ENCODE measurements at places on chromosomes 1 and 21.

GRCh38 chr1:201267481-201268229 is 15.7 kb upstream of the PKP1 start:
- DNase-seq = no peak

GRCh38 chr1:76260279-76260678 is 185.7 kb downstream of the ST6GALNAC3 start:
- DNase-seq = no peak

GRCh38 chr1:221309723-221310122 is 430.5 kb downstream of the HLX start:
- DNase-seq = no peak

DNA sequence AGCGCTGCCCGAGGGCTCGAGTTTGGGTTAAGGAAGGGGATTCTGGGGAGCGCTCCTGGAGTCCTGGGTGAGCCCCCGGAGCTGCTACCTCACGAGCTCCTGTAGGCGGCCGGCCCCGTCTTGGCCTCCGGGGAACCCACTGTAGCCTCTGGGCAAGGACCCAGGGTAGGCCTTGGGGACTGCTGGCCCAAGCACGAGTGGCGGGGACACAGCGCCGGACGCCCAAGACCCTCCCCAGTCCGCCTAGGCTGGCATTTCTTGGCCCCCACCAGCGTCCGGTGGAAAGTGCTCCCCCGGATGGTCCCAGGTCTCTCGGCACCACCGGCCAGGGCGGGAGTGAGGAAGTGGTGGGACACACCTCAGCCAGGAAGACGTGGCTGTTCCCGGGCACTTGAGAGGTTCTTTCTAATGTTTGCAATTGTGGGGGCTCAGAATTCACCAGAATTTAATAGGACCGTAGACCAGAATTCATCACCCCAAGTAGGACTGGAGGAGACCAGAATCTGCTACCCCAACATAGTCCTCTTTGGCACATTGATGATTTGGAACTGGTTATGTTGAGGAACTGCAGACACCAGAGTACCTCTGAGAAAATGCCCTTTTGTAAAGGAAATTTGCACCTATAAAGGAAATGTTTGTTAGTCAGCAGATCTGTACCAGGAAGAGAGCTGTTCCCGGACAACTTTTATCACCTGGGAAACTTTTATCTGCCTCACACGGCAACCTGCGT is 622 bp upstream of the TMPRSS2 start:
- DNase-seq = no peak

DNA sequence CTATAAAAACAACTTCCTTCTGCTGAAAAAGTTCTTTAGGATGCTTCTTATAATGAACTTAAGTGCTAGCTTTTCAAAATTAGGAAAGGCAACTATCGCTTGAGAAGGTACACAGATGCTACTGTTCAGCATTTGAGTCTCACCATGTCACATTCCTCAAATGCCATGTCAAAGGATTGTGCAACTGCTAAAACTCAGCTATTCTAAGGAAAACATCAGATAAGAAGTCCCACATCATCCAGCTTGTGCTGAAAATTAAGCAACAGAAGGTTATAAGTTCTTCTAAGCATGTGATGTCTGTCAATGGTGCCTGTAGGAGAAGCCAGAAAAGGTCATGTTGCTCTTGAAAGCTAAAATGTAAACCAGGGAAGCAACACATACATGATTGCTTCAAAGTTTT is 36.5 kb downstream of the MCOLN2 start:
- DNase-seq = no peak

- no peak for DNase-seq
These were observed 10.0 kb downstream of the RBM34 start for GRCh38 chr1:235151033-235151432.

- no peak for DNase-seq
These were observed 69.6 kb downstream of the SDCCAG8 start for GRCh38 chr1:243325305-243325890.

DNA sequence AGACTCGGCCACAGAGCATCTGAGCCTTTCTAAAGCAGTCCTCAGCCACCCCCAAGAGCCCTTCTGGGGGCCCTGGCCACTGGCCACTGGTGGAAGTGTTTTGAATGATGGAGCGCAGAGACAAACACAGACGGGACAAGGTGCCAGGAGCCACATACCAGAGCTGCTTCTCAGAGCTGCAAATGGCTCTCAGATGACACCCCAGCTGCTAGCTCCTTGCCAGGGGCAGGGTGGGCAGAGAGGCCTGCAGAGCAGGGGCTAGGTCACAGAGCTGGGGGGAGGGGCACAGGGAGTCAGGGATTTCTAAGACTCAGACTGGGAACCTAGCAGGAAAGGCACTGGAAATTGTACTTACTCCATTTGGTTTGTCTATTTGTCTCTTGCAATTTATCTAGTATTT is 30.4 kb downstream of the KCNN3 start:
- no peak for DNase-seq

- no peak for DNase-seq
These were observed 14.3 kb upstream of the SPEN start for GRCh38 chr1:15833069-15833679.

- DNase-seq = no peak
These were observed 68.9 kb downstream of the LRIG2 start for GRCh38 chr1:113141650-113142473.

- DNase-seq = no peak
These were observed 4.9 kb downstream of the RNF223 start for GRCh38 chr1:1069056-1069710.

- DNase-seq = no peak
These were observed 507.1 kb upstream of the ZRANB2 start for GRCh38 chr1:71587961-71588360.

DNA sequence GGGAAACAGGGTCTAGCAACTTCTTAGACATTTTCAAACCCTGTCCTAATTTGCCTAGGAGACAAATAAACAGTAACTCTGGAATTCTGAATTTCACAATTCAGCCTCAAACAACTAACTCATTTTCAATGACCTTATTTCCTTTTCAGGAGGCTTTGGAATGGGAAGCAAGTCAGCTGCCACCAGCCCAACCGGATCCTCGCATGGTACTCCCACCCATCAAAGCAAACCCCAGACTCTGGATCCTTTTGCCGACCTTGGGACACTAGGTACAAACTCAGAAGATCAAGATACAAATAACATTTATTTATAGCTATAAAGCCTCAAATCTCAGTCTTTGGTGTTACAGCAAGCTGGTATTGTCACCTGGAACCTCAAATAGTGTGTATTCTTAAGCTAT is 18.9 kb upstream of the LEPR start:
- no peak for DNase-seq

GRCh38 chr1:26358411-26359384 is 4.8 kb upstream of the CRYBG2 start:
- DNase-seq = no peak

- DNase-seq = no peak
These were observed 66.2 kb upstream of the RNPC3 start for GRCh38 chr1:103459346-103459745.

DNA sequence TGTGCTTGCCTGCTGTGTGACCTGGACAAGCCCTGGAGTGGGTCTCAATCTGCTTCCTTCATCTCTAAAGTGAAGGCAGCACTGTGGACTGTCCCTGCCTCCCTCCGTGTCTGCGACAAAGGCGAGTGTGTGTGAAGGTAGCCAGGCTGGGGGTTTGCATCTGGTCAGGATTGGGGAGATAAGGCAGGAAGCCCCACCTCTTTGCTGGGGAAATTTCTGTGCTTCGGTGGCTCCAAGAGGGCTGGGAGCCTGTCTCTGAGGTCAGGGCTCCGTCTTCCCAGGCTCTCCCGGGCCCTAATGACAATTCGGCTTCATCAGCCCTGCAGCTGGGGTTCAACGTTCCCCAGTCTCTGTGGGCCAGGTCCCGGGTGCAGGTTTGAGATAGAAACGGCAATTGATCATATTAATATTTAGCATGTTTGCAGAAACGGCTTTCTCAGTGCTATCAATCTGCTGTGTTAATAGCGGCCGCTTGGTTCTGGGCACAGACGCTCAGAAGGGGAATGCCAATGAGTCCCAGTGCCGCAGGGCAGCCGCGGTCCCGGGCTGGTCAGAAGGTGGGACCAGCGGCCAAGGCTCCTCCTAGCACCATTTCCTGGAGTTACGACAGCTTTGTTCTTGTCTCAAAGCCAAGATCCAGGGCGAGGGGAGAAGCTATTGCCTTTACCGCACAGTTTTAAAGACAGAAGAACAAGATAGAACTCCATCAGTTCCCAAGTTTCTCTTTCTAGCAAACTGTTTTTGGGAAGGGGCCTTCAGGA is 105.7 kb downstream of the PRDM16 start:
- no peak for DNase-seq

DNA sequence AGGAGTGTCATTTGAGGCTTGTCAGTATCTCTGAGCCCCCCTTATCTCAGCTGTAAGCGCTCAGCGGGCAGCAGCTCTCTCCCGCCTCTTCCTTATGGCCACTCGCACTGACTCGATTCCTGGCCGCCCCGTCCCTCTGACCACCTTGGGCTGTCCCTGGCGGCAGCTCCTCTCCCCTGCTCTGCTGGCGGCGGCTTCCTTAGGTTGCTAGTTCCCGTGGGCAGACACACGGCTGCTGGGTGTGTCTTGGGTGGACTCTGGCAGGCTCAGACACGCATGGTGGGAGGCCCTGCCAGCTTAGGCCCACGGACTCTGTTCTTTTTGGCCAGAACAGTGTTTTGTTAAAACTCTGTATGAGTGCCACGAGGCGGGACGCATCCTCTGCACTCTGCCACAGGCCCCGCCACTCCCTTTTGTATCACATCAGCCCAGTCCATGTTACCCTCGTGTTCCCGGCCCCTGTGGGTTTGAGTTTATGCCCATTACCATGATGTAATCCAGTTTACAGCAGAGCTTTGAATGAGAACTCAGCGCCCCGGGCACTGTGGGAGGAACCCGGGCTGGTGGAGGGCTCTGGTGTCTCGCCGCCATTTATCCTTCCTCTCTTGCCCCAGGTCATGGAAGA is 45.9 kb downstream of the COQ8A start:
- no peak for DNase-seq

GRCh38 chr1:201702936-201703335 is 126.0 kb upstream of the IPO9 start:
- no peak for DNase-seq

DNA sequence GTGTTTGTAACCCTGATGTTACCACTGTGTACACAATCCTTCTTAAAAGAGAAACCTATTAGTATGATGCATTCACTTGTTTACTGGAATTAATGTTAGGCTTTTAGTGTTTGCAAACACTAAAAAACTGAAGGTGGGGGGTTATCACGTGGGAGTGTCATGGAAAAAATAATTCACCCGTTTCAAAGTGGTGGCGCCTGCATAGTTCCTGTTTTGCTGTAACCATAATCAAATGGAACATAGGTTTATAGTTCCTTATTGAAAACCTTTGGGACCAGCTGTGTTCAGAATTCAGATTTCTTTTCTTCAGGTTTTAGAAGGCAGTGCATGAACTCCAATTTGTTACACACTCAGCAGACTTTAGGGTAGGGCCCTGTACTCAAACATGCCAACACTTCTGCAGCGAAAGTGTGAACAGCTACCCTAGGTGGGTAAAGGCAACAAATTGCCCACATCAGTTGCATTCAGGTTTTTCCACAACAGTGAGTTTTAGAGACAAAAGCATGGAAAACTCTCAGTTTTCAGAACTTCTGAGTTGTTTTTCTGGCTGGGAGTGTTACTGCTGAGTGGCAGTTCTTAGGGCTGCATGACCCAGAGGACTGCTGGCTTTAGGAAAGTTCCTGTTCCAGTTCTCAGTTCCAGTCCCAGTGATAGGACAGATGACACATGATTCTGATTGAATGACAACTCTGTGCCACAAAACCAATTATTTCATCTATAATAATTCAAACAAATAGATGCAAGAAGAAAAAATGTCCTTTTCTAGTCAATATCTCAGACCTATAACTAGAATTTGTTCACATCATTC is 29.1 kb upstream of the IVNS1ABP start:
- DNase-seq = no peak

DNA sequence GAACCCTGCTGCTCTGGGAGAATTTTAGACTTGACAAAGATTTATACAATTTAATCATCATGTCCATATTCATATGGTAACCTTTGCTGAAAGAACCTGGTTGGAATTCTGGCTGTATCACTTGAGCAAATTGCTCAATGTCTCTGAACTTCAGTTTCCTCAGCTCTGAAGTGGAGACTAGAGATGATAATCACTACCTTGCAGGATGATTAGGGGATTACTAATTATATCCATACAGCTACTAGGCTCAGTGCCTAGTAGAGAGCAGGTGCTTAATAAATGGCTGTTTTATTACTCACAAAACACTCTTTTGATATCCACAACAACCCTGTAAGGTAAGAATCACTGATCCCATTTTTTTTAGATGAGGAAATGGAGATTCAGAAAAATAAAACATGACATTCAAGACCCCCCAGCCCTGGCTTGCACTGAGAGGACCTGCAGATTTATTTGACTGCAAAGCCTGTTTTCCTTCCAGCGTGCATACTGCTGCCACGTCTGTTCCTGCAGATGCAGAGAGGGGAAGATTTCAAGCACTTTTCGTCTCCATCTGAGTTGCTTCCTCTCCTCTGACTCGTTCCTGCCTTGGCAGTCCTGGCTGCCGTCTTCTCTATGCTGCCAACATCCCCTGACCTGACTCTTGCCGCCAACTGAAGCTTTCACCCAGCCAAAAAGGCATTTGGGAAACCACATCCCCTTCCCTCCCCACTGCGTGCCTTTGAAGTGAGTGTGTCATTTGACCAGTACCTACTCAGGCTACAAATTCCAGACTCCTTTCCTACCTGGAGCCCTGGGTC is 203.0 kb downstream of the PLPP3 start:
- DNase-seq = peak; percentile 24

DNA sequence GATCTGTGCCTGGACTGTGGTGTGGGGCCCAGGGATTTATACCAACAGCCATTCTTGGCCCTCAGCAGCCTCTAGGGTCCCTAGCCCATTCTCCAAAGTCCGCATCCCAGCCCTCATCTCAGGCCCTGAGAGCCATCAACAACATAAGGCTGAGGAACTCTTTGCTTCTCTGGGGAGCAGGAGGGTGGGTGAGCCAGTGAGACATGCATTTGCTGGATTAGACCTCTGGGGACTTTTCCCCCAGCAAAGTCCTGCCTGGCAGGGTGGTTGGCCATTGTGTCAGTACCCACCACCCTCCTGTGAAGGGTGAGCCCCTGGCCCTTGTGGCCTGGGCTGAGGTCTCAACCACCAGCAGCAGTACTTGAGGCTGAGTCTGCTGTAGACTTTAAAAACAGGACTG is 24.2 kb upstream of the FAM20B start:
- DNase-seq = no peak

- DNase-seq = no peak
These were observed 29.6 kb downstream of the SETD4 start for GRCh38 chr21:36030581-36031189.

GRCh38 chr1:170664093-170664827 is at the start of gene PRRX1:
TSS of gene PRRX1 (plus strand) at chr1:170664131. CDS start at chr1:170664219, 88 bp downstream.
- no peak for DNase-seq

GRCh38 chr1:197811769-197812168 is 36.5 kb upstream of the DENND1B start:
- DNase-seq = no peak

- DNase-seq = no peak
These were observed 225.7 kb downstream of the SIPA1L2 start for GRCh38 chr1:232404227-232404626.

Measured in omental fat pad (tissue), 4 donors.